ENCODE measurements at places on chromosomes 5 and 9.

DNA sequence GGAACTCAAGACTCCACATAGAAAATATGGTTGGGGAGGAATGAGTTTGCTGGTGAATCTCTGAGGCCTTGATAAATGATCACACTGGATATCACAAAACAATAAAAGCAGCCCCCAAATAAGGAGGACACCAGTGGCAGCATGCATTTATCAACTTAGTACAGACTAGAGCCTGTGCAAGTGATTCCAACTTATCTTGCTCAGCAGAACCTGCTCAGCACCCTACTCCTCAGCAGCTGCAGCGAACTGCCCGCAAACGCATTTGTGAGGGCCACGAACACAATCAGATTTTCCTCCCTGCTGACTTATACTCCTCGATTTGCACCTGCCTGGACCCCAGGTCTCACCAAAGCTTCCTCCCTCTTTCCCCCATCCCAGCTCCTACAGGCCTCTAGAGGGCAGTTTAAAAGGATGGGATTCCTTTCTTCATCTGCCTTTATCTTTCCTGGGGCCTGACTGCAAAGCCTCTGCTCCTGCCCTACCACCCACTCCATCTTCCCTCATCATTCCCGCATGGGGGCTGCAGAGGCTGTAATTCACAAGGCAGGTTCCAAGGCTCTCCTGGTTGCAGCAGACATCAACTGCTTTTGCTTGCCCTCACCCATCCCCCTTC is 41.2 kb downstream of the ANKS6 start:
- H3K27ac ChIP-seq: no peak overlapping the region
- no peaks in the 10 kb centered on the region for H3K36me3 ChIP-seq
- H3K27me3 ChIP-seq: no peaks in the 10 kb centered on the region
- no peaks in the 10 kb centered on the region for H3K4me1 ChIP-seq
- H3K4me3 ChIP-seq: no peak overlapping the region

GRCh38 chr5:80835128-80835527 is 125.0 kb upstream of the RASGRF2 start:
- no peak for DNase-seq
- no peaks in the 10 kb centered on the region for H3K27me3 ChIP-seq
- H3K27ac ChIP-seq: no peak overlapping the region

GRCh38 chr5:168790671-168791250 is 211.6 kb upstream of the PANK3 start:
- peaks cover 81% of the 10 kb centered on the region for H3K27me3 ChIP-seq
- H3K27ac ChIP-seq: no peak overlapping the region
- no peaks in the 10 kb centered on the region for H3K36me3 ChIP-seq
- H3K4me3 ChIP-seq: no peak overlapping the region
- H3K4me1 ChIP-seq: no peaks in the 10 kb centered on the region

GRCh38 chr5:2739360-2740050 is 12.0 kb downstream of the IRX2 start:
- H3K4me1 ChIP-seq: peaks cover 3% of the 10 kb centered on the region
- DNase-seq: no peak
- no peak overlapping the region for H3K27ac ChIP-seq
- H3K4me3 ChIP-seq: peak overlapping the region; percentile 72
- peaks cover 90% of the 10 kb centered on the region for H3K27me3 ChIP-seq
- H3K36me3 ChIP-seq: no peaks in the 10 kb centered on the region

- H3K4me1 ChIP-seq: no peaks in the 10 kb centered on the region
- H3K36me3 ChIP-seq: no peaks in the 10 kb centered on the region
- no peaks in the 10 kb centered on the region for H3K27me3 ChIP-seq
- DNase-seq: no peak
- no peak overlapping the region for H3K4me3 ChIP-seq
Observed at GRCh38 chr5:94154672-94155071, 413.3 kb upstream of the POU5F2 start.
